ENCODE measurements at places on chromosomes 7 and 10. TPM values are rescaled to one million over a fixed set of nuclear protein-coding genes. Genes with fewer than 3 reads are reported as not detected.

The SRGN gene
- total RNA-seq = 1,720 TPM

- DNase-seq = no peak
These were observed 1106.0 kb upstream of the AUTS2 start for GRCh38 chr7:68492359-68492690.

GRCh38 chr10:102344067-102344466, 51.4 kb upstream of the NFKB2 start:
- no peak for DNase-seq

DNA sequence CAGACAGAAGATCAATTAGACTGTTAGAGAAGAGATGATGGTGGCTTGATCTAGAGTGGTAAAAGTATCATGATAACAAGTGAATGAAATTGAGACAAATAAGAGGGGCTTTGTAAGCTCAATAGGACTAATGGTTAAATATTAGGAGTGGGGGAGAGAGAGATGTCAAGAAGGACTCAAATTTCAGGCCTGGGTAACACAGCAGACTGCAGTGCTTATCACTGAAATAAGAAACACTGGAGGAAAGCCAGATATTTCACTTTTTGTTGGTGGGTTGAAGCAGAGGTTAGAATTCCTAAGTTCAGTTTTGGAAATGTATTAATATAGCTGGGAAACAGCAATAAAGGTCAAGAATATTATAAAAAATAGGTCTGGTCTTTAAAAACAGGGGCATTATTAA, 74.6 kb downstream of the ORC5 start:
- no peak for DNase-seq

GRCh38 chr7:2459674-2460073, 16.5 kb downstream of the GRIFIN start:
- no peak for DNase-seq
